Putamen (tissue), 1 donor: ENCODE measurements at places on chromosomes 5 and 9.
A peak's percentile ranks its signal among the peaks of the same experiment; 100 is the strongest.

DNA sequence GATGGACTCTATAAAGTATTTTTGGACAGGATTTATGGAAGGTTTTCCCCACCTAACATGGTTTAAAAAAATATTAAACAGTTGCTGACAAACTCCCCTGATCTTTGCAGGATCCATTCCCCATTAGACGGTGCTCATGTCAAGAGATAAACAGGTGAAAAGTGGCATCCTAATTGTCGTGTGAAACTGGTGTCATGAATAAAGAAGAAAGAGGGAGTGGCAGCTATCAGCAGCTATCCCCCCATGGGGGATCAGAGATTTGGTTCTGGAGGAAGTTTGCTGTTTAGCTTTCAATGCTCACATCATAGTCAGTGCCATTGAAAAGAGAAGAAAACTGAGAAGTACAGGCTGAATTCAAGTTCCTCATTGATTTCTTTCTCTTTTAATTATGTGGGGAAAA is 329.3 kb upstream of the BRINP1 start:
- no peak for DNase-seq

DNA sequence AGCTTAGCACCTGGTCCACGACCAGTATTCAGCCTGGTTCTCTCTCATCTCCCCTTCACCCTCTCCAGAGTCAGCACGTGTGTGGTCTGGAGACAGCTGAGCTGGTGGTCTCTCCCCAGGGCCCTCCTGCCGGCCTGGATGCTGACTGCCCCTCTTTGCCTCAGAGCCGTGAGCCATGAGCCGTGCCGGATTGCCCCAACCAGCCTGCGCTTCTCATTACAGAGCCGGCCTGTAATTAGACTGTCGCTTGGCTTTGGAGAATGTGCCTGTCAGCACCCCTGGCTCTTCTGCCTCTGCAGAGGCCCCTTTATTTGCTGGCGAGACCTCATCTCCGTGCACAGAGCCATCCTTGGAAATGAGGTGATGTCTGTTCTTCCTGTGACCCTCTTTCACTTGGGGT is 118.7 kb upstream of the BOD1 start:
- DNase-seq = no peak

DNA sequence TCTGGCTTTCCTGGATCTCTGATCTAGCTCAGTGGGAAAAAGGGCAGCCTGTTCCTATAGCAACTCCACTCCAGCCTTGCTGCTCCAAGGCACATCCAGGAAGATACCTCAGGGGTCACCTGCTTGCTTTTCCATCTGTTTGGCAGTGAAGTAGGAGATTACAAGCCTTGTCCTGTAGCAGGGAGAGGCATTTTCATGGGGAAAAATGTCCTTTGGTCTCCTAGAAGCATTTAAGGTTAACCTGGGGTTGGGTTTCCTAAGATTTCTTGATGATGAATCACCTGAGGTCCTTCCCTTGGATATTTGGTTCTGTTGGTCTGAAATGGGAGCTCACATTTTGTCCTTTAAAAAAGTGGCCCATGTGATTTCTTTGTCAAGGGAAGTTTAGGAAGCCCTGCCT is 1.5 kb upstream of the TMEM174 start:
- no peak for DNase-seq

GRCh38 chr9:106632621-106633020 is 230.3 kb upstream of the ZNF462 start:
- DNase-seq = no peak

- peak; percentile 82 for DNase-seq
Measured at GRCh38 chr9:129175825-129176633, 2.0 kb downstream of the IER5L start.

DNA sequence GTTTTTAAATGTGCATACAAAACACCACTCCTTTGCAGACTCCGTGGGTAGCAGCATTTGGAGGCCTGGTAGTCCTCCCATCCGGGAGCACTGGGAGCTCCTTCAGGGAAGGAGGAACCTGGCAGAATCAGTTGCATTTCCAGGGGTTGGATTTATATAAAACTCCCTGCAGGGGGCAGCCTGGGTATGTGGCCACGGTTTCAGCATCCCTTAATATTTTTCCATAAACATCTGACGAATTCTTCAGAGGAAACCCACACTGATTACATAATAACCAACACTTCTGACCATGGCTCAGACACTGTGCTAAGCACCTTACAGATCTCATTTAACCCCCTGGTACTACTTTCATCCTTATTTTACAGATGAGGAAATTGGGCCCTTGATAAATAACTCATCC is 6.1 kb upstream of the AFAP1L1 start:
- DNase-seq = no peak

DNA sequence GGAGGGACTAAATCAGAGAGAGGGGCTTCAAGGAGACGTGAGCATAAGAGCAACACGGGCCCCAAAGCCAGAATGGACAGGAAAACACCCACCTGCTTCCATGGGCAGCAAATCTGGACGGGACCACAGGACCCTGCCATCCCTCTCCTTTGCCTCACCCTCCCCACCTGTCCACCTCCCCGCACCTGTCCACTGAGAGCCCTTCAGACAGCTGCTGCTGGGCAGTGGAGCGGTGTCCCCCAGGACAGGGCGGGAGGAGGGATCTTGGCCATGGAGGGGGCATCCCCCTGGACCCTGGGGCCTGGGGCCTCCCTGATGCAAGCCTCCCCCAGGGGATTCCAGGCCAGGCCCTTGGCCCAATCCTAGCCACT is 2.6 kb downstream of the CCDC183 start:
- no peak for DNase-seq

DNA sequence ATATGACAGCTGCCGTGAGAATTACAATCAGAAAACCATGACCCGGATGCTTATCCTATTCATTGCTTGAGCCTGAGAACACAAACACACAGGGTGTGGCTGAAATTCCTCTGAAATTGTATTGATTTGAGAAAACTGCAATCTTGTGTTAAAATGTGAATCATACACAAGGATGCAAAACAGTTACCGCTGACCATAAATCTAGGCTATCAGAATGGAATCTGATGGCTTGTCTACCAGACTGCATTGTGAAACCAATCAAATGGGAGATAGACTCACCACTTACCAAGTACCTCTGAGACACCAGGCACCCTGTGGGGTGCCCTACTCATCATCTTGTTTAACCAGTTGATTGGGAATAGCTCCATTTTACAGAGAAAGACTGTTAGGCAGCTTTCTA is 188.7 kb upstream of the MSX2 start:
- no peak for DNase-seq

DNA sequence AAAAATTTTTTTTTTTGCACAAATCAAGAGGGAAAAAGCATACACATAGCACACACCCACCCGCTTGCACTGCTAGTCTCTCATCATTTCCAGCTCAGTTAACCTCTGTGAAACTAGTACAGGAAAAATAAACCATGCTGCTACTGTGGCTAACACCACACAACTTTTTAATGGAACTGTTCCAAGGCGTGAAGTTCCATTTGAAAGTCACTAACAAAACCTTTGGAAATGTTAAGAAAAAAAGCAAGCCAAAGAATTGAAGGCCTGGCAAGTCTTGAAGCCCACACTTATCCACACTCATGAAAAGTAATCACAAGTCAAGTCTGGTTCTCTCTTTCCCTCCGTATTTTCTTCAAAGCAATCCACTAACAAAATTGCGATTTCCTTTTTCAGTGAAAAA is 116.3 kb downstream of the FANCC start:
- DNase-seq = no peak

- DNase-seq = no peak
Measured at GRCh38 chr9:121820286-121821005, 169.0 kb downstream of the DAB2IP start.

GRCh38 chr9:134195558-134195957 is 31.2 kb upstream of the RNU6ATAC start:
- DNase-seq = no peak

DNA sequence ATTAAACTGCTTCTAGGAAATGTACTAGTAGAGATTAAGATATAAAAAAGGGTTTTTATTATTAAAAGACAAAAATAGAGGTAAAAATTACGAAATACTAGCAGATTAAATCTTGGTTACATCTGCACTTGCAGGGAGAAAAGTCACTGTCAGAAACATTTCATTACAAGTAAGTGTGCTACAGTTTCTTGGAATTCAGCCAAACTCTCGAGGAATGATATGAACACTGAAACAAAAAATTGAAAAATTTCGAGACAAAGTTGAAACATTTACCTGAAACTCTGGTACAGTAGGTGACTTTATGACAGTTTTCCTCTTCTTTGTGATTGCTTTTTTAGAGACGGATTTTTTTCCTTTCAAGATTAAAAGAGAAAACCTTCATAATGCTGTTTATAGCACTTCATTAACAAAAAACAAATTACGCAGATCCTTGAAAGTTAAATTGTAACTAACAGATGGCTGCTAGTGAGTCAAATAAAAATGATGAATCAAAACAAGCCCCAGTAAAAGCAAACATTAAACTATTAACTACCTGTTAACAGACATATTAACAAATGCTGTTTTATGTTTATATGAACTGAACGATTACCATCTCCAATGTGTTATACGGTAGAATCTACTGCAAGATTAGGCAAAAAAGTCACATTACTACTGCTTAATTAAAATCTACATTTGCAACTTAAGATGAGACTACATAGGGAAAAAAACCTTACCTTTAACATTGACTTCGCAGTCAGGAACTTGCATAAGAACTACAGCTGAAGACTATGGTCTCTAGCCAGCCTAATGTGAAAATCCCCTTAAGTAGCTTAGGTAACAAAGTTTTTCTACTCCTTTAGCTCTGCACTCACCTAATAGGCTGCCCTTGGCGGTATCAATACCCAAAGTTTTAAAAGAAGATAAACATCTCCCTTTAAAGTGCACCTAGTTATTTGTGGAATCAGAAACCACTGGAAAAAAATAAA is 61.4 kb downstream of the RANBP6 start:
- DNase-seq = peak; percentile 4

DNA sequence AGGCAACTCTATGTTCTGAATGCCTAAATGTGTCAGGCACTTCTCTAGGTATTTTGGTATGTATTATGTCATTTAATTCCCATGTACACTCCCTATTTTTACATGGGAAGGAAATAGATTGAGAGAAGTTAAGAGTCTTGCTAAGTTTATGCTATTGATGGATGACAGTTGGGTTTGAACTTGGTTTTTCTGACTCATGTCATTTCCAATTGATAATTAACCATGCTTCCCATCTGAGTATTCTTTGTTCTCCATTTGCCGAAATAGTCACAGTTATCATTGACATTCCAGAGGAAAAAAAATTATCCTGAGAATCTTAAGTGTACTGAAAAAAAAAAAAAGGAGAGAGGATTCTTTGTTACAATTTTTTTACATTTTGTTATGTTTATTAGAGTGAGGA is 23.1 kb upstream of the DMRTA1 start:
- DNase-seq = no peak

- no peak for DNase-seq
Measured at GRCh38 chr5:127203818-127204217, 86.8 kb upstream of the MEGF10 start.

- no peak for DNase-seq
Measured at GRCh38 chr5:117102591-117102990, 528.0 kb upstream of the SEMA6A start.

DNA sequence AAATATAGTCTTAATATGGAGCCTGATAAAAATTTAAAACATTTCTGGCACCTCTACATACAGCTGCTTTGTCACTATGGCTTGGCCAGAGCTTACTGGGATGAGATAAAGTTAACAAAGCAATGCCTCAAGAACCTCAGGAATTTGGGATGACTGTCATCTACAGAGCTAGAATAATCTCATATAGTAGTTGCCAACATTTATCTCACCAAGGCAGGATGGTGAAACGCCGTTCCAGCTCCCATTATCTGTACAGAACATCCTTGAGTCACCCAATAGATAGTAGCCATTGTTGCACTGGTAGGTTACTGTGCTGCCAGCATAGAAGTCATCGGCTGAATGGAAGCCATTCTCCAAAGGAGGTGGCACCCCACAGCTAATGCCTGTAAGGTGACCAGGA is 94.6 kb upstream of the TXNDC8 start:
- DNase-seq = peak; percentile 33

- DNase-seq = no peak
Measured at GRCh38 chr5:83595217-83595616, 123.7 kb downstream of the VCAN start.

DNA sequence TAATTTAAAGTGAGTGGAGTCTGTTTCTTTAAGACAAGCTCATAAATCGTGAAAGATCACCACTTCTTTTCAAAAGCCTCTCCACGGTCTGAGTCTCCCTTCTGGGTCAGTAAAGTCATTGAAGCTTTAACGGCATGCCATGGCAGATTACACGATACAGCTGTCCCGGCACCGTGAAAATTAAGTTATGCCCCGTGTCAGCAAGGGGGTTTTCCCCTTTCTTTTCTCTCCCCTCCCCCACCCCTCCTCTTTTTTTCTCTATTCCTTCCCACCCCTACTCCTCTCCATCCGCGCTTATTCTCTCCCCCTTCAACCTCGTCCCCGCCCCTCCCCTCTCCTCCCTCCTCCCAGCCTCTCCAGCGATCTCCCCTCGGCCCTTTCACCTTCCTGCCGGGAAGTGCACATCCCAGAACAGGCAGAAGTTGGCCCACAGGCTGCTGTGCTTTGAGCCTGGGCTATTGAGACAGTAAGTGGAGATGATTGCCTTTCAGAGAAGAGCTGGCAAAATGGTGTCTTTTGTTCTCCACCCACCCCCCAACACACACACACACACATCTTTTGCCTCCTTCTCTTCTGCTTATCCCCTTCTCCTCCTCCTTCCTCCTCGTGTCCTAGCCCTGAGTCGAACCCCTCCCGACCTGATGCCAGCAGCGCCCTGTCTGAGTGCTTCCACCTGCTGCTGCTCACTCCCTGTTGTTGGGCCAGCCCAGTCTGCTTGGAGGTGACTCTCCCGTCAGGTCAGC is 44.1 kb downstream of the GAS1 start:
- DNase-seq = no peak

DNA sequence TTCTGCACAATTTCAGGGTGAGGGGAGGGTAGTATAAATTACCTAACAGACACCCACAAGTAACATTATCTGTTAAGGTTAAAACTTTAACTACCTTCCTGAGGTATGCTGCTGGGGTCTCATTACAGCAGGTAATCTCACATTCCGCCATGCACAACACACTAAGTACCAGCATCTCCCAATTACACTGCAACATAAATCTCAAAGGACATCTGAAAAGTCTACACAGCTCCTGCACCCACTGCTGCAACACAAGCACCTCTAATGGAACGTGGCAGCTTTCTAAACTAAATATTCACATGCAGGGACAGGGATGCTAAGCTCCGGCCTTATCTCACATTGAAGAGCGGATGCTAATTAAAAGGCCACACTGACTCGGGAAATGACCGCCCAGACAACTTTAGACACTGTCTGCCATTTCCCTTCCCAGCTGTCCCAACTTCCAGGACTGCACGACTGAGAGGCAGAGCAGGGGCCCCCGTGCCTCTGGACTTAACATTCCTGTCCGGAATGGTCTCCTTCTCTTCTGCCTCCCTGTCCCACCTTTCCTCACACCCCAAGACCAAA is 45.9 kb downstream of the PSMB7 start:
- DNase-seq = no peak
